ENCODE measurements at places on chromosomes 1 and 21. TPM values are rescaled to one million over a fixed set of nuclear protein-coding genes. Genes with fewer than 3 reads are reported as not detected.

The MAB21L3 gene
- not detected for total RNA-seq

DNA sequence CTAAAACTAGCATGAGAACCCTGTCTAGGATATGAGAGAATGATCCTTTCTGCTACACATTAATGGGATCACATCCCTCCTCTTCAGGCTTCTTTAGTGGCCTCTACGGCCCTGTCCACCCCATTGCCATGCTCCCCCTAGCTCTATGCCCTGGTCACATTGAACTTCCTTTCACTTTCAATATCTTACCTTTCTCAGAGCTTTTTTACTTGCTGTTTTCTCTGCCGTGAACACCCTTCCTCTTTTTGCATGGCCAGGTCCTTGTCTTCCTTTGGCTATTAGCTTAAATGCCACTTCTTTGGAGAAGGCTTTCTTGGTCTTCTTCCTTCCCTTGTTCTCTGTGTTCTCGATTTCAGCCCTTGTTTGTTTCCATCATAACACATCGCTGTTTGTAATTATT lies 97.4 kb downstream of the GIPC2 start:
- DNase-seq, result no peak

GRCh38 chr1:208043691-208044181 lies 132.8 kb upstream of the CD34 start:
- DNase-seq, result no peak

DNA sequence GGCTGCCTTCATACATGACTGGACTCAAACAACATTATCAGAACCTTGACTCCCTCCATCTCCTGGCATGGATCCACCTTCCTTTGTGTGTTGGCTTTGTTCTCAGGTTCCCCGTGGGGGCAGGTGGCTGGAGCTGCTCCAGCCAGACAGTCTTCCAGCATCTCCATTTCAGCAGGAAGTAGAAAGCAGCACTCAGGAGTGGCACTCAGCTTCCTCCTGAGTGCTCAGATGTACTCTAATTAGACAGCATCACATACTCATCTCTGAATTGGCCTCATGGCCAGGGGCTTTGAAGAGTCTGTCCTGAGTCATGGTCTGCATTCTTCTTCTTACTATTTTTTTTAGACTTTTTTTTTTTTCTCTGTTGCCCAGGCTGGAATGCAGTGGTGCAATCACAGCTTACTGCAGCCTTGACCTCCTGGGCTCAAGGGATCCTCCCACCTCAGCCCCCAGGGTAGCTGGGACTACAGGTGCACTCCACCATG lies 27.9 kb downstream of the OVAAL start:
- DNase-seq, result no peak

The TACSTD2 gene
- not detected for total RNA-seq

DNA sequence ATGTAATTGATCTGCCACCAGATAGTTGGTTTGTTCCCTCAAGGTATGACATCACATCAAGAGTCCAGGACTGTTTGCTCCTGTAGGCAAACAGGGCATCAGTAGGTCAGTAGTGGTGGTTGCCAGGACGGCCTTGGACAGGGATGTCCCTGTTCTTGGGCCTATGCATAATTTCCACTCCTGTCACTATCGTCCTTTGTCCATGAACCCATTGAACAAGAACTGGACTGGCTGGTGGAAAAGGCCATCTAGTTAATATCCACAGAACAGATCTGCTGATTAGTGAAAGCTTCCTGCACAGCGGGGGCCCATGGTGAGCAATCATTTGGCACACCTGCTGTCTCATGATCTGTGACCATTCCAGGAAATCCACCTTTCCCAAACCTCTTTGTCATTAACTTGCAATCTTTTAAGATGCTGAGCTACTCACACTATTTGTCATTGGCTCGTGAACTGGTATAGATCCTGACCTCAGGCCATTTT lies 12.4 kb upstream of the BSDC1 start:
- DNase-seq, result no peak

- DNase-seq, result peak; percentile 79
Observed at GRCh38 chr1:101388904-101389546, 152.2 kb downstream of the S1PR1 start.

The MAEL gene
- total RNA-seq, result 0.38 TPM

GRCh38 chr1:224660074-224660473 lies 44.0 kb downstream of the CNIH3 start:
- DNase-seq, result no peak

- DNase-seq, result peak; percentile 49
Observed at GRCh38 chr1:6033986-6034749, 11.5 kb upstream of the KCNAB2 start.

- DNase-seq, result peak; percentile 65
Observed at GRCh38 chr1:232968965-232969364, 18.6 kb downstream of the NTPCR start.
